ENCODE measurements at places on chromosomes 6 and 20. TPM values are rescaled to one million over a fixed set of nuclear protein-coding genes. Genes with fewer than 3 reads are reported as not detected.

- no peak for DNase-seq
Measured at GRCh38 chr20:841568-842546, 8.3 kb downstream of the FAM110A start.

DNA sequence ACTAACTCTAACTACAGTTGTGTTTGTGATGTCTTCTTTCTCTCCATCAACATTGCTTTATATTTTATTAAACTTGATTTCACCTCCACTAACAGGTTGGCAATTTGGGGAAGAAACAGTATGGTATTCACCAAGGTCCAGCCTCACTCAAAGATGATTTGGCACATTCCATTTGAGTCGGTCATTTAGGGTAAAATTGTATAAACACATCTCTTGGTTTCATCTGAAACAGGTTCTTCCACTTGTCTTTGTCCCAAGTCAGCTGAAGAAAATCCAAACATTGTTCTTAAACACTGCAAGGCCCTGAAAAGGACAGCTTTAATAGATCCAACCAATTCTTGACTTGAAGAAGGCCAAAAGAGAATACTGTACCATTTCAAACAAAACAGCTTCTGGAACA lies 104.9 kb upstream of the NT5E start:
- DNase-seq = no peak

DNA sequence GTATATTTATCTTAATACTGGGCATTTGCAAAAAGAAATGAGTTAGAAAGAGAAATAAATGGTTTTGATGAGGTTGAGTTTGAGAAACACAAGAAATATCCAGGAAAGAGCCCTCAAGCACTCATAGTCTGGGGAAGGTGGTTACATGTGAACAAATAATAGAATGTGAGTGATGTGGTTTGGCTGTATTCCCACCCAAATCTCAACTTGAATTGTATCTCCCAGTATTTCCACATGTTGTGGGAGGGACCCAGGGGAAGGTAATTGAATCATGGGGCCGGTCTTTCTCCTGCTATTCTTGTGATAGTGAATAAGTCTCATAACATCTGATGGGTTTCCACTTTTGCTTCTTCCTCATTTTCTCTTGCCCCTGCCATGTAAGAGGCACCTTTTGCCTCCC lies 334.1 kb downstream of the COL12A1 start:
- no peak for DNase-seq

Gene TCP11
- 0.41 TPM for polyA plus RNA-seq

- no peak for DNase-seq
Measured at GRCh38 chr6:160356074-160356744, 8.0 kb downstream of the SLC22A3 start.

DNA sequence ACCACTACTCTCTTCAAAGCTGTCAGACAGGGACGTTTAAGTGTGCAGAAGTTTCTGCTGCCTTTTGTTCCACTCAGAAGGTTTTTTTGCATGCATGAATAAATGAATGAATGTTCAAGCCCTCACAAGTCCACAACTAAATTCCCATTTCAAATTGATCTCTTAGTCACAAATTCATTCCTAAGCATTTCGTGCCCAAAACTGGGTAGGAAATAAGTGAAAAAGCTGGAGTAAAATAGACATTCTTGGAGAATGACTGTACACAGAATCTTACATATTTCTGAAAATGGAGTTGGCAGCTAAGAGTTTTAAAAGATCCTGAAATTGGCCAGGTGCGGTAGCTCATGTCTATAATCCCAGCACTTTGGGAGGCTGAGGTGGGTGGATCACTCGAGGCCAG lies 117.6 kb downstream of the PERP start:
- DNase-seq = no peak

Gene GABRR2
- 0.40 TPM for polyA plus RNA-seq

GRCh38 chr6:12165722-12166280 lies 124.4 kb upstream of the EDN1 start:
- DNase-seq = no peak

DNA sequence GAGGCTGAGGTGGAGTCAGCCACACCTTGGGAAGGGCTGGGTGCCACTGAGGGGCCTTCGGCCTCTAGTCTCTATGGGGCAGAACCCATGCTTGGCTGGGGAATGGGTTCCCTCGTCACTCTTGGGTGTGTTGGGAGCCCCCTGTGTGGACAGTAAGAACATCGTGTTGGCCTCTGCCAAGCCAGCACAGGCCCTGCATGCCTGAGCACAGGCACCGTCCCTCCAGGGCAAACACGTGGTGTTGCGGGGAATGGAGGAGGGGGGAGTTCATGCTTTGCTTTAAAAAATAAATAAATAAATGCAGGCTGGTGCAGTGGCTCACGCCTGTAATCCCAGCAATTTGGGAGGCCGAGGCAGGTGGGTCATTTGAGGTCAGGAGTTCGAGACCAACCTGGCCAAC lies 63.0 kb downstream of the EZR start:
- DNase-seq = no peak

Gene MYLK4
- 1.4 TPM for polyA plus RNA-seq

Gene PTGIS
- 15.8 TPM for polyA plus RNA-seq

DNA sequence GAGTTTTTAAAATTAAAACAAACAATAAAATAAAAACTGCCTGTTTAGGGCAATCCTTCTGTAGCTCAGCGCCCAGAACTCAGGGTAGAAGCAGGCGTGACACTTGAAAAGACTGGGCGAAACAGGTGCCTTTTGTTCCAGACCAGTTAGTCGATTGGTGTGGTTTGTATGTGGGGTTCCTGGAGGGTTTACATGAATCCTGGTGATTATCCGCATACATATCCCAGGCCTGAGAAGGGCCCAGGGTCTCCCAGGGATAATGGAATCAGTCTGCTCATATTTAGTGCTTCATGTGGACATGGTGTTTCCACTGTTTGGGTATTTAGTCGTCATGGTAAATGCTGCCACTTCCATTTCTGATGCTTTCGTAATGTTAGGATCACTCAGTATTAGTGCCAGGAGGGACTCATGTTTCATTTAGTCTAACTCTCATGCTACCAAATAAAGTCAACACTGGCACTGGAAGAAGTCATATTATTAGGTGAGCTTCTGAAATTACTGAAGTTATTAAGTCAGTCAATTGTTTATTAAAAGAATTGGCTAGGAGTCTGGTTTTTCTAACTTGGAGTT lies 116.5 kb downstream of the SAMD5 start:
- no peak for DNase-seq

DNA sequence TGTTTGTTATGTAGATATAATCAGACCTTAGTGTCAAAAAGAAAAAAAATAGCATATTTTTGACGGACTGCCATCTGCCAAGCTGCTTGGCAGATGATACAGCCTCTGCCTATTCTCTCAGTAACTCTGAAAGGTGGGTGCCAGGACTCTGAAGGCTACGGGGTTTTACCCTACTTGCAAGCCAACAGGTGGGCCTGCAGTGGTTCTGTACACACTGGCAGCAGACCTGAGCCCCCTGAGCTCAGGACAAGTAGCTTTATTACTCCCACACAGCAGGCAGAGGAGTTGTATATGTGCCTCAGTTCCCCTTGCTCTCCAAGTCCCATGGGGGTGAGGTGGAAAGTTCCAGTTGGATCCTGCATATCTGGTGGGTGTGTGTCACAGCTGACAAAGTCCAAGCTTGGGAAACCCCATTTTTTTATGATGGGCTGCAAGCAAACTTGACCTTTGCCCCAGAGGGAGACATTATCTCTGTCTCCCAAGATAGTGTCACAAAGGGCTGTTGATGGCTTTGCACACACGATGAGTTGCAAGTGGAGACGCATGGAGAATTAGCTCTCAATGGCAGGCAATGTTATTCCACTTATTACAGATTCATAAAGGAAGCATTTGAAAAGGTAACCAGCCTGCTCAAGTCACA lies 20.5 kb upstream of the AFDN start:
- no peak for DNase-seq

DNA sequence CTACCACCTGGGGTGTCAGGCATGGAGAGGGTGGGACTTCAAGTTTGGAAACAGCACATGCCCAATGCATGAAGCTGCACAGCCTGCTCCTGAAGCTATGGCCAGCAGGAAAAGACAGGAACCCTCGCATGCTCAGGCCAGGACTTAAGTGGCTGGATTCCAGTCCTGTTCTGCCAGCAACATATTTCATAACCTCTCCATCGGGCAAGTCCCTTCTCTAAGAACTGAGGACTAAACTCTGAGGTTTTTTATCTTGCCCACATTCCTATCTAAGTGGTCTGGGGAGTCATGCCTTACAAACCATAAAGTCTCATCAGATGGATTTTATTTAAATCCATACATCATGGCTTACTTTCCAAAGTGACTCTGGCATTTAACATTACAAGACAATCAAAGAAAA lies 27.5 kb upstream of the AGPAT4 start:
- no peak for DNase-seq

DNA sequence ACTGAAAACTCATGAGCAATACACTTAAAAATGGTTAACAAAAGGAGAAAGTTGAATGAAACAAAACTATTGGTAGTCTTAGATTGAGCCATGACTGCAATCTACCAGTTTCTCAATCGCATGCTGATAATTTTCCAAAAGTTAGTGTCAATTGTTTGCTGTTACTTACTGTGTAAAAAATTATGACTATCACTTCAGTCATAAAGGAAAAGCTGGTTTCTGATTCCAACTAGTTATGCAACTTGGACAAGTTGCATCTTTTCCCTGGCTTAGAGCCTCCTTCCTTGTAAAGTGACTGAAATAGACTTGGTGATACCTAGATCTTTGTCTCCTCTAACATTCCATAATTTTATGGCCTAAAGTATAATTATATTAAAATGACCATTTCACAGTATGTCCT lies 88.3 kb upstream of the PAK5 start:
- no peak for DNase-seq

Gene MOG
- polyA plus RNA-seq = 223 TPM

DNA sequence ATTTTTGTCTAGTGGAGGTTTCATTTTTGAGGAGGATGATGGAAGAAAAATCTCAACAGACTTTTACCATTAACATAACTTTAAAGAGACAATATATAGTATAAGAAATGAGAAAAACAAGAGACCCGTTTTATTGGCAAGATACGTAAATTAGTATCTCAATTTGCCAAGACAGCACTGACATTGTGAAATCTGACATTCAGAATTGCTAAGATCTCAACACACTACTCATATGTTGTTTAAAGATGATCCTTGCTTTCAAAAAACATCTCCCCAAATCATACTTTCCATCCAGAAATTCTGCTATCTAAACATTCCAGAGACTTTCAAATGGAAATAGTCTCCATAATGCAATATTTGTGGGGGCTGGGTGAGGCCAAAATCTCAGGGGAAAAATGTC lies 220.9 kb upstream of the CEP162 start:
- DNase-seq = no peak

DNA sequence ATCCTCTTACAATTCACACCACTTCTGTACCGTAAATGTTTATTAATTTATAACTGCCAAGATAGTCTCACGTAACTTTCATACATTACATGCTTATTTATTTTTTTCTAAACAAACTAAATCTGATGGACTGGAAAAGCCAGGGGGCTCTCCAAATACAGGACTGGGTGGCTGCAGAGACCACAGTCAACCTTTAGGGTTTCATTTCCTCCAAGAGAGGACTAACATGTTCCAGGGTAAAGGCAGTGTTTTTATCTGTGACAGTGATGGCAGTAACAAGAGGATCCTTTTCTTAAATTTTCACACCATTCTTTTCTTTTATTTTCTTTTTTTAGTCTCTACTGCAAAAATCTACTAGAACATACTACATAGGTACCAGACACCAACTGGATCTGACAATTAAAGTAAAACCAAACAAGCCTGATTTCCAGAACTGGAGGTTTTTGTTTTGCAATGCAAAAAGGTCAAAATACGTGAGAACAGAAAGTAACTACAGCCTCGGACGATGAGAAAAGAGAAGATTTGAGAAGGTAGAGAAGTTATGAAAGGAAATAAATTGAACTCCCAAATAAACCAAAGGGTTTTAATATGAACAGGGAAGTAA lies 1.2 kb downstream of the LMBRD1 start:
- no peak for DNase-seq

Measured in spinal cord (tissue), 10 donors.